ENCODE measurements at places on chromosomes 6 and 20.

- peak; percentile 46 for DNase-seq
Measured at GRCh38 chr6:150301846-150302519, 66.8 kb upstream of the IYD start.

DNA sequence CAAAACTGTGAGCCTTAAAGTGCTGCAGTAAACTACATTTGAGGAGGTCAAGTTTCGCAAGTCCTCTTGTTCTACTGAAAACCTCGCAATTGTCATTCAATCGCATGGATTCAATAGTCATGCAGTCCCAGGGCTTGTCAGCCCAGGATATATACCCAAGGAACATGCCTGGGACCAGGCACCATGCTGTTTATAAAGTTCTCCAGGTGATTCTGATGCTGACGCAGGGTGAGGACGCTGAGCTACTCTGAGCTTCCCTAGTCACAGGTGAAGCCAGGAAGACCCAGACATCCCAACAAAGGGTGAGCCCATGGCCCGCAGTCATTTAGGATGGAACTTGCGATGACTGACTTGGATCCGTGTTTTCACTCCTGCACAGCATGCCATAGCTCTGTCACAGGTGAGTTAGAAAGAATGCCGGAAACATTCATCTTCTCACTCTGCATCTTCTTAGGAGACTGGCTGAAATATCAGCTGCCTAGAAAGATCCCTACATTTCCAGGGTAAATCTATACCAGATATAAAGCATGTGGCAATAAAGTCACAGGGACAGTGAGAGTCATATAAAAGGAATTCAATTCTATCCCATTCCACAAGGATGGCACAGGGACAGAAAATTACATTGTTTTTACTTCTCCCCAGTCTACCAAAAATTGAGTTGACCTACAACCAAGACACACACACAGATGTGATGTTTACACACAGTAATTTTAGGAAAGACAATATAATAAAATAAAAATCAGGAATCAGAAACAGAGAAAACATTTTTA lies 27.0 kb upstream of the SSTR4 start:
- no peak for DNase-seq

DNA sequence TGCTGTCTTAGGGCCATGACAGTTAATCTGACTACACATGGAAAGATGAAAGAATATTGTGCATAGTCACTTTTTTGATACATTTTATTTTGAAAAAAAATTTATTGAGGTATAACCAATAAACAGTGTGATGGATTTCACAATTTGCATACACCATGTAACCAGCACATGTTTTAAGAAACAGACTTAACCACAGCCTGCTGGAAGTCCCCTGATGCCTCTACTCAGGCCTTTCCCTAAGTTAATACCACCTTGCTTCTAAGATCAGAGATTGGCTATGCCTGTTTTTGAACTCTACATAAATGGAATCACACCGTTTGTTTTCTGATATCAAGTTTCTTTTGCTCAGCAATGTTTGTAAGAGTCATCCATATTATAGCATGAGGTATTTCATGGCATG lies 136.3 kb downstream of the CFAP61 start:
- DNase-seq: no peak

GRCh38 chr20:60052322-60052721 lies 94.1 kb downstream of the CDH26 start:
- no peak for DNase-seq

- DNase-seq: no peak
Measured at GRCh38 chr6:70849348-70850069, 107.4 kb downstream of the B3GAT2 start.

- no peak for DNase-seq
Measured at GRCh38 chr20:42461965-42462593, 727.6 kb downstream of the PTPRT start.

DNA sequence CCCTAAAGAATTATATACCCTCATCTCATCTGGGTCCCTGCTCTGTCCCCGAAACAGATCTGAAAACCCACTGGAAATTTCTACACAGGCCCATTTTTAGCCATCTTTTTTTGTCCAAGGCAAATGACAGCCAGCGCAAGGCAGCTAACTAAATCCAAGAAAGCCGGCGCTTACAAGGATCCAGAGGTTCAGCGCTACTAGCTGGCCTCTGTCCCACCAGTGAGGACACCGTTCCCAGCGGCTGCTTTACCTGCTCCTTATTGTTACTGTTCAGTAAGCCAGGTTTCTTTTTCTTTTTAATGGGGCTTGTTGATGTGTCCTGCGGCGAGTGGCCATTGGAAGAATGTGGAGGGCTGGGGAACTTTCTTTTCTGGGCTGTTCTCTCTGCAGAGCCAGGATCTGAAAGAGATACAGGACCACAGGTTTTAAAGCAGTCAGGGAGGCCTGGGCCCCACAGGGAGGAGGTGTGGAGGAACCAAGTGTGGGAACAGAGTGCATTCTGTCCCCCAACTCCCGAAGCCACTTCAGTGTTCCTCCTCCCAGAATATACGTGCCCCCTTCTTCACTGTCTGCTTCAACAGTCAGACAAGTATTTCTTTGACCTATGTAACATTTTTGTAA lies 46.6 kb downstream of the ZMYND8 start:
- no peak for DNase-seq

GRCh38 chr6:137159912-137160311 lies 13.5 kb downstream of the IL22RA2 start:
- DNase-seq: no peak

DNA sequence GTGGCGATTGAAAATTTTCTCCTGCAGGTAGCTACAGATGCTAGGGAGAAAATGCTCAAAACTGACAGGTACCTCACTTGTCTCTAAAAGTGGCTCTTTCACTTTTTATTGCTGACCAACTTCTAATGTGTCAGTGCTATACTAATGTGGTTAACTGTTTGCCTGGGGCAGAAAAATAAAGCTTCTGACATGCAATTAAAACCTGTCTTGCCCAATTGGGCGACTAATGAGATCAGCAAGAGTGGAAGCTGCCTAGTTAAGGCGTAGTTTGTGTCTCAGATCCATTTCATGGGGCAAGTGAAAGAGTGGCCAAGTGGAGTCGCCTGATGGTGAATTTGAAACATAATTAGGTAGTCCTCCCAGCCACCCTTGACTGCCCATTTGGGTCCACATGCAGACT lies 193.3 kb downstream of the TSHZ2 start:
- no peak for DNase-seq

GRCh38 chr20:14951707-14952418 lies 614.5 kb upstream of the FLRT3 start:
- no peak for DNase-seq

- DNase-seq: no peak
Measured at GRCh38 chr6:52745764-52746201, 17.5 kb downstream of the GSTA2 start.

- no peak for DNase-seq
Measured at GRCh38 chr20:36849333-36850065, 26.4 kb upstream of the TLDC2 start.

DNA sequence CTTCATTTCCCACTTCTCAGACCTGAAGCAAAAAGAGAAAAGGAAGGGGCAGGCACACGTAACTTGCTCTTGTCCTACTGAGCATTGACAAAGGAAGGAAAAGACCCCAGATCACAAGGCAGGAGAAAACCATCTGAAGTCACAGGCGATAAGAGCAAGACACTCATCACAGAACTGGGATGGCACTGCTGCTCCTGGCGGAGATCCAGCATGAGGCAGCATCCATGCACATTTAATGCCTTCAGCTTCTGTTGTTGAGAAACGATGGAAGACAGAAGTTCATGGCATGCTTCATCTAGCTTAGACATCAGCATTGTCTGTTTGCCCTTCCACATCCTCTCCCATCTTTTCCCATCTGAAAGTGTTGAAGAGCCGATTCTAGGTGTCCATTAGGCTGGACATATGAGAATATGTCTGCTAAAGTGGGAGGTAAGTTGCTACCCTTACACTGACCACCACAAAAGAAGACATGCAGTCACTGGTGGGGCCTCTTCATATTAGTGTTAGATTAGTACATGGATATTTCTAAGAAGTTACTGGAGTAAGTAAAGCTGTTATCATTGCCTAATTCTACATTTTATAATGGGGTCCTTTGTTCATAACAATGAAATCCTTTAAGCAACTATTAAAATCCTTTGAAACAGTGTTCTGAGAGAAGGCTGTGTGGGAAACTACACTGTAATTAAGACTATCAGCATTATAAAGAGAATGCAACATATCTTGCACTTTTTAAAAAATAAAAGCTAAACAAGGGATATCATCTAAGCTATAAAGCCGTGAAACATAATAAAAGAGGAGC lies 618.5 kb downstream of the C6orf118 start:
- no peak for DNase-seq

DNA sequence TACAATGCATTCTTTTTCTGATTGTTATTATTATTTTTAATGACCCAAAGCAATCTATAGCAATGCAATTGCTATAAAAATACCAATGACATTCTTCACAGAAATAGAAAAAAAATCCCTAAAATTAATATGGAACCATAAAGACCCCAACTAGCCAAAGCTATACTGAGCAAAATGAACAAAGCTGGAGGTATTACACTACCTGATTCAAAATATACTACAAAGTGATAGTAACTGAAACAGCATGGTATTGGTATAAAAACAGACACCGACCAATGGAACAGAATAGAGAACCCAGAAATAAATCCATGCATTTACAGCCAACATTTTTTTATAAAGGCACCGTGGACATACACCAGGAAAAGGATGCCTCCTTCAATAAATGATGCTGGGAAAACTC lies 60.5 kb upstream of the EEF1A1 start:
- DNase-seq: no peak

- no peak for DNase-seq
Measured at GRCh38 chr6:35448191-35448590, 3.9 kb upstream of the FANCE start.

DNA sequence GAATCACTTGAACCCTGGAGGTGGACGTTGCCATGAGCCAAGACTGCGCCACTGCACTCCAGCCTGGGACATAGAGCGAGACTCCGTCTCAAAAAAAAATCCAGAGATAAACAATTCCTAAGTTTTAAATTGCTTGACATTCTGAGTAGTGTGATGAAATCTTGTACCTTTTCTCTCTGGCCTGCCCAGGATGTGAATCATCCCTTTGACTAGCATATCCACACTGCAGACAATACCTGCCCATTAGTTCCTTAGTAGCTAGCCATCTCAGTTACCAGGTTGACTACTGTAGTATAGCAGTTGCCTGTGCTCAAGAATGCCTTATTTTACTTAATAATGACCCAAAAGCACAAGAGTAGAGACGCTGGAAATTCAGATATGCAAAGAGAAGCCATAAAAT lies 2.8 kb downstream of the ZFP57 start:
- DNase-seq: no peak

DNA sequence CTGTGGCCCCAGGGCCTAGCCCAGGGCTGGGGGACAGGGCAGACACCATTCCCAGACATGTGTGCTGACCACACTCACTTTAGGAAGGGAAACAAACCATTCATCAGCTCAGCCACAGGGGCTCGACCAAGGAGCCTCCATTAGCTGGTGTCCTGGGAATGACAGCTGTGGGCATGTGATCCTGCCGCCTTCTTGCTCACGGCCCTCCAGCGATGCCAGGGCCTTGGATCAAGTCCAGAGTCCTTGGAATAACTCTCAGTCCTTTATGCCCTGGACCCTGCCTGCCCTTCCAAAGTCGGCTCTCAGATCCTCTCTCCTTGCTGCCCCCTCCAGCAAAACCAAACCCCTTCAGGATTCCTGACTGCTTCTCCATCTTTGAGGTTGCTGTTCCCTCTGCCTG lies 165.0 kb upstream of the RNF24 start:
- DNase-seq: no peak

DNA sequence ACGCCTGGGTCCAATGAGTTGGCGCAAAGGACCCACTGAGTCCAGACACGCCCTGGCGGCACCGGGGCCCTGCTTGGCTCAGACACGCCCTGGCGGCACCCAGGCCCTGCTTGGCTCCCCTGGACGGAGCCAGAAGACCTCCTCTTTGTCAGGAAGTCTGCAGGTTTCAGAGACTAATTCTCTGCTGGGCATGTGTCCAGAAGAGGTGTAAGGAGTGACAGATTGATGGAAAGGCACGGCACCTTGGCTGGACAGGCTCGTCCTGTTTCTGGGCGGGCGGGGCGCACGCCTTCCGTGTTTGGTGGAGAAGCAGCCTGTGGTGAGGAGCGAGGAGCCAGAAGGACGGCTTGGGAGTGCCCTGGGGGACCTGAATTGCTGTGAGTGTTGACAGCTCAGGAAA lies 23.1 kb upstream of the DACT2 start:
- no peak for DNase-seq

- DNase-seq: no peak
Measured at GRCh38 chr6:164066335-164066734, 651.8 kb downstream of the QKI start.

GRCh38 chr6:163455552-163455951 lies 41.0 kb downstream of the QKI start:
- DNase-seq: no peak

DNA sequence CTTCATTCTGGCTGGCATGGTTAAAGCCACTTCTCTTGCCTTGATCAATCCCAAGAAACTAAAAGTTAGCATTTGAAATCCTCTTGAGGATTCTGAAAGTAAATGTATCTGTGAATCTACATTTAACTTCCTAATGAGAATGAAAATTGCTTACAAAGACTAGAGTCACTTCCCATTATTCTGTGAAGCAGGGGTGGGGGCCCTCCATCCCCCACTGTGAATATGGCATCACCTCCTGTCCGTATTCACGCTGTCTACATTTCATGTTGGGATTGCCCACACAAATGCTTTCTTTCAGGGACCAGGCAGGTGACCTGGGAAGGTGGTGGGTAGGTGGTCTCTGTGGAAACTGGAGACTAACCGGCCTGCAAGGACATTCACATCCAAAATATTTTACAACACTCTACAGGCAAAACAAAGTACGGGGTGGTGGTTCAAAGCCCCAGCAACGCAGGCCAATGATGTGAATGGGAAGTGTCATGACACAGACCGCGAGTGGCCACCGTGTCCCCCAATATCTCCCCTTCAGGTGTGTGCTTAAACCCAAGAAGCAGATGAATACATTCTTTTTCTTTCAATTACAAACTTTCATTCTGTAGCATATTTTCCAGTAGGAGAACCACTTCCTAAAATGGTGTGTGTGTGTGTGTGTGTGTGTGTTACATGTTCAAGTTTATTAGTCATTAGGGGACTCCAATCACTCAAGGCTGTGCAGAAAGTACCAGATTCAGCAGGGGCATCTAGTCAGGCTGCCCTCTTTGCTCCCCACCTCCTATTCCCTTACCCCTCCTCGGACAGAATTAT lies 132.2 kb downstream of the PRND start:
- no peak for DNase-seq

DNA sequence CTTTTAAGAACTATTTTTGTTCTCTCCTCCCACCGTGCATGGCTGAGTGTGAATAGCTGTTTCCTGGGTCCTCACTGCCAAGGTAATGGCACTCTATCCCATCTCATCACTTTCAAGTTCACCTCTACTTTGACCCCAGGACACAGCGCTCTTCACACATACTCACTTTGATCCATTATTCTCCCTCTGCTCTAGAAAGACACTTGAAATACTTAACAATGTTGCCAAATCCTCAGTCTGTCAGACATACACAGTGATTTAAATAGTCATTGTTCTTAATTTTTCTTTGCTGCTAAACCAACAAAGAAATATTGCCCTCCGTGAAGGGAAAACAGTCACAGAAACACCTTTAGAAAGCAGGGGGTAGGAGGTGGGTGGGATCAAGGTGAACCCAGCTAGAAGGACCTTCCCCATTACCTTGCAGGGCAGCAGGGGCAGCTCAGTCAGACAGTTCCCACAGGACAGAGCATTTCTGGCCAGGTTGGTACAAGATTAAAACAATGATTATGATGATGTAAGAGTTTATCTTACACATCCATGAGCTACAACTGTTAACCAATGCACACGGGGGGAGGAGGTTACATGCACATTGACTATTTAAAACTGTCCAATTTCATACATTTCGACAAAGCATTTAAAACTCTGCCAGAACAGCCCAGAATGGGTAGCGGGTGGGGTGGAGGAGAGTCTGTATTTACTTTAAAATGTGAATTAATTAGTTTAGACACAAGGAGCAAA lies 2.4 kb downstream of the SLC22A23 start:
- DNase-seq: no peak
